Activated T-cell treated with anti-CD3 and anti-CD28 coated beads, Interleukin-2, amount 50 U/mL, for 72 hours (primary cell): ENCODE measurements at places on chromosomes 6 and 20. TPM values are rescaled to one million over a fixed set of nuclear protein-coding genes. Genes with fewer than 3 reads are reported as not detected.

TSHZ2 gene
- total RNA-seq, result 29.3 TPM

KLC4 gene
- total RNA-seq, result 37.4 TPM

APCDD1L gene
- total RNA-seq, result not detected

CDH26 gene
- 2.4 TPM for total RNA-seq

LST1 gene
- 27.0 TPM for total RNA-seq

CYP24A1 gene
- not detected for total RNA-seq

GATA5 gene
- not detected for total RNA-seq

SPTLC3 gene
- 2.0 TPM for total RNA-seq

DNA sequence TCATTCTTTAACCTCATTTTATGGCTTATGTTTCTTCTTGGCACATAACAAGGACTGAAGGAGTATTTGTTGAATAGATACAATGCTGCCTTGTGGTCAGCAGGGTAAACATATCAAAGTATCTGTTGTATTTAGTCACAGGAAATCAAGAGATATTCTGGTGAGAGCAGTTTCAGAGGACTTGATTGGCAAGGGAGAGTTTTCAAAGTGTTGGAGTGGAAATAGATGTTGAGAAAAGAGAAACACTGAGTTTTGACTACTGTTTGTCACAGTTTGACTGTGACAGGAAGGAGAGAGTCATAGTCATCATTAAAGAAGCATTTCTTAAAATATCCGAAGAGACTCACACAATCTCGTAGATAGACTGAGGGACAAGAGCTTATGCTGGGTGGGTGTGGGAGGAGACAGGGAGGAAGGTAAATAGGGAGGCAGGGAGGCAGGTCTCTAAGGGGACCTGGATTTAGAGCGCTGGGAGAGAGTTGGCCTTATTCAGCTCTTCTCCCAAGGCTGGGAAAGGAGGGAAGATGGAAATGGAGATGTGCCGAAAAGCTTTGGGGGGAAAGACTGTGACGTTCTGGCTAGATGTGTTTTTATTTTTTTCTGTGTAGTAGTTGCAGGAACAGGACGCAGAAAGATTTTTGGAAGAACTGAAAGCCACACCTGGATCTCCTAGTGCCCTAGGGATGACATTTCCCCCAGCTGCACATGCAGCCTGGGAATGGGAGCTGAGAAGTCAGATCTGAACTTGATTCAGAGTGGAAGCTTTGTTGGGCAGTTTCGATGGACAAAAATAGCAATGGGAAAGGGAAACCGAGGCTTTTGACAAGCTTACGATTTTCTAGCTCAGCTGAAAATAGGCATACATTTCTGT lies 65.0 kb upstream of the IFNGR1 start:
- no peak overlapping the region for H3K4me3 ChIP-seq
- no peaks in the 10 kb centered on the region for H3K36me3 ChIP-seq
- no peak overlapping the region for H3K27ac ChIP-seq
- H3K4me1 ChIP-seq, result peaks cover 22% of the 10 kb centered on the region

DNA sequence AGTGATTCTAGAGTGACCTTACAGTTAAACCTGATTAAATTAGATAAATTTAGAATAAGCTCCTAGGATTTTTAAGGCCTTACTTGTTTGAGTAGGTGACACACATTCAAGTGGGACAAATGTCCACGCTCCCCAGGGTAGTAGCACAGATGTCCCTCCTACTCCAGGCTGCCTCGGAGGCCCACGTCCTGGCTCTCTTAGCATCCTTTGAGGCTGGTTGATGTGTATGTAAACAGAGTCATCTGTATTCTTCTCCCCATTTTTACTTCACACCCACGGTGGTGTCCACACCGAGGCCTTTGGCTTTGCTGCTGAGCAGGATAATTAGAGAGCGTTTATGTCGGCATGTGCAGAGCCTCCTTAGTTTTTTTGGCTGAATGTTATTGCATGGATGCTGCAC lies 15.8 kb downstream of the ENTPD6 start:
- H3K4me1 ChIP-seq, result no peaks in the 10 kb centered on the region
- H3K27me3 ChIP-seq, result no peaks in the 10 kb centered on the region
- no peak for DNase-seq

GRCh38 chr6:12058172-12058961 lies 46.3 kb downstream of the HIVEP1 start:
- DNase-seq, result no peak
- no peak overlapping the region for H3K27ac ChIP-seq
- peaks cover 6% of the 10 kb centered on the region for H3K36me3 ChIP-seq
- no peaks in the 10 kb centered on the region for H3K27me3 ChIP-seq
- peaks cover 71% of the 10 kb centered on the region for H3K4me1 ChIP-seq

GRCh38 chr6:148837941-148838340 lies 91.1 kb downstream of the UST start:
- H3K36me3 ChIP-seq, result peaks cover 2% of the 10 kb centered on the region
- H3K4me3 ChIP-seq, result no peak overlapping the region
- H3K27ac ChIP-seq, result no peak overlapping the region
- no peak for DNase-seq
- peaks cover 8% of the 10 kb centered on the region for H3K27me3 ChIP-seq
- H3K4me1 ChIP-seq, result peaks cover 34% of the 10 kb centered on the region

DNA sequence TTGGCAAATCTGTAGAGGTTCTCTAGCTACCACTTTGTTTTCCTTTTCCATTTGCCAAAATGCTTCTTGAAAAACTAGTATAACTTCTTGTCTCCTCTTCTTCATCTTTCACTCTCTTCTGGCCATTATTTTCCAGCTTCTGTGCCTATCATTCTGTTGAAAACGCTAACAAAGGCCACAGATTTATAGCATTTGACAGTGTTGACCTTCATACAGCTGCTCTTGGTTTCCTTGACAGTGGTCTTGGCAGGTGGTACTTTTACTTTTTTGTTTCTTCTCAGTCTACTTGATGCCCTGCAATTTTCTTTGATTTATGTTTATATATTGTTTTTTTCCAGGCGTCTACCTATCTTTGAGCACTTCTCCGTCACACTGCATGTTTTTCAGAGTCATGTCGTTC lies 23.7 kb downstream of the TRMT11 start:
- peak overlapping the region; percentile 51 for H3K27ac ChIP-seq
- no peaks in the 10 kb centered on the region for H3K27me3 ChIP-seq
- DNase-seq, result no peak
- H3K36me3 ChIP-seq, result peaks cover 19% of the 10 kb centered on the region
- H3K4me1 ChIP-seq, result no peaks in the 10 kb centered on the region

GRCh38 chr6:122399055-122399347 lies 451 bp upstream of the HSF2 start:
- H3K4me1 ChIP-seq, result peaks cover 31% of the 10 kb centered on the region
- H3K27ac ChIP-seq, result peak overlapping the region; percentile 26
- H3K36me3 ChIP-seq, result peaks cover 1% of the 10 kb centered on the region
- H3K4me3 ChIP-seq, result peak overlapping the region; percentile 84
- no peaks in the 10 kb centered on the region for H3K27me3 ChIP-seq

DNA sequence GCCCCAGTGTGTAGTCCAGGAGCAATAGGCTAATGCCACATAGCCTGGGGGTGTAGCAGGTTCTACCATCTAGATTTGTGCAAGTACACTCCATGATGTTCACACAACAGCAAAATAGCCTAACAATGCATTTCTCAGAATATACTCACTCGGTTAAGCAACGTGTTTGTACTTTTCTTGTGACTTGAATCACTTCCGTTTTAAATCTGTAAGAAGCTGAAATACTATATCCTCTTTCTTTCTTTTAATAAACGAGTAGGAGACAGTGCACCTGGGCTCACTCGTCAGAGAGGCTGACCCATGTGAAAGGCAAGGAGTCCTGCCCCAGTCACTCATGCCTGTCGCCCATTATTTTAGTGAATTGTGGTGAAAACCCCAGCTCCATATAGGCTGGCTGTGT lies 201.6 kb downstream of the FOXA2 start:
- DNase-seq, result no peak
- H3K27me3 ChIP-seq, result no peaks in the 10 kb centered on the region
- H3K27ac ChIP-seq, result no peak overlapping the region
- no peaks in the 10 kb centered on the region for H3K36me3 ChIP-seq
- H3K4me1 ChIP-seq, result no peaks in the 10 kb centered on the region

DNA sequence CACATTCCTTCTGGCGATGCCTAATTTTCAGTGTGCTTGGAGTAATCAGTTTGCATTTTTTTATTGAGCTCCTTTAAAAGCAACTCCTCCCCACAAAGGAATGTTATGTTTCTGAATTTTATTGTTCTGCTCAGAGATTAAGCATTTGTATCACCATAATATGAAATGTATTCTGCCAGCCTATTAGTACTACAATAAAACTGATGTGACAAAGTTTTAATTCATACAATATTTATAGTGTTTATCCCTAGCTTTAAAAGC lies 236.9 kb upstream of the ASCC3 start:
- no peaks in the 10 kb centered on the region for H3K36me3 ChIP-seq
- no peaks in the 10 kb centered on the region for H3K4me1 ChIP-seq
- no peaks in the 10 kb centered on the region for H3K27me3 ChIP-seq

DNA sequence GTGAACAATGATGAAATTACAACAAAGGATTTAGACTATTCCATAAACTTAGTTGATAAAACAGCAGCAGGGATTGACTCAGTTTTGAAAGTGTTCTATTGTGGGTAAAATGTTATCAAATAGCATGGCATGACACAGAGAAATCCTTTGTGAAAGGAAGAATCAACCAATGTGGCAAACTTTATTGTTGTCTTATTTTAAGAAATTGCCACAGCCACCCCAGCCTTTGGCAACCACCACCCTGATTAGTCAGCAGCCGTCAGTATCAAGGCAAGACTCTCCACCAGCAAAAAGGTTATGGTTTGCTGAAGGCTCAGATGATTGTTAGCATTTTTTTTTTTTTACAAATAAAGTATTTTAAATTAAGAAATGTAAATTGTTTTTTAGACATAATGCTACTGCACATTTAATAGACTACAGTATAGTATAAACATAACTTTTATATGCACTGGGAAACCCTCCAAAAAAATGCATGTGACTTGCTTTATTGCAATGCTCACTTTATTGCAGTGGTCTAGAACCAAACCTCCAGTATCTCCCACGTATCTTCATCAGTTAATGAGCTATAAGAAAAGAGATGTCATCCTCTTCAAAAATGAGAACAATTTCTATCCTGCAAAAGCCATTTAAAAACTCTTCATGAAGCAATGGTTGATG lies 162.7 kb downstream of the SOBP start:
- no peaks in the 10 kb centered on the region for H3K36me3 ChIP-seq
- DNase-seq, result no peak
- H3K4me3 ChIP-seq, result no peak overlapping the region

GRCh38 chr20:57748601-57749130 lies 38.9 kb upstream of the PMEPA1 start:
- H3K27me3 ChIP-seq, result peaks cover 32% of the 10 kb centered on the region
- peak overlapping the region; percentile 80 for H3K4me3 ChIP-seq
- H3K27ac ChIP-seq, result peak overlapping the region; percentile 63
- H3K36me3 ChIP-seq, result peaks cover 2% of the 10 kb centered on the region

DNA sequence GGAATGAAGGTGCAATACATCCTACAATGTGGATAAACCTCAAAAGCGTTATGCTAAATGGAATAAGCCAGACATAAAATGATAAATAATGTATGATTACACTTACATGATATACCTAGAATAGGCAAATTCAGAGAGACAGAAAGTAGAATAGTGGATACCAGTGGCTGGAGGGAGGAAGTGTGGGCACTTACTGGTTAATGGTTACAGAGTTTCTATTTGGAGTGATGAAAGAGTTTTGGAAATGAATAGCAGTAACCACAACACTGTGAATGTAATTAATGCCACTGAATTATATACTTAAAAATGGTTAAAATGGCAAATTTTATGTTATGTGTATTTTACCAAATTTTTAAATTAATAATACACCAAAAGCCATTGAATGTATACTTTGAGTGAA lies 71.4 kb upstream of the CST7 start:
- no peaks in the 10 kb centered on the region for H3K36me3 ChIP-seq
- H3K4me3 ChIP-seq, result no peak overlapping the region
- H3K27ac ChIP-seq, result no peak overlapping the region
- no peak for DNase-seq
- H3K4me1 ChIP-seq, result no peaks in the 10 kb centered on the region
- H3K27me3 ChIP-seq, result no peaks in the 10 kb centered on the region

GRCh38 chr6:46796848-46797580 lies 3.8 kb downstream of the MEP1A start:
- DNase-seq, result no peak
- H3K4me1 ChIP-seq, result no peaks in the 10 kb centered on the region

DNA sequence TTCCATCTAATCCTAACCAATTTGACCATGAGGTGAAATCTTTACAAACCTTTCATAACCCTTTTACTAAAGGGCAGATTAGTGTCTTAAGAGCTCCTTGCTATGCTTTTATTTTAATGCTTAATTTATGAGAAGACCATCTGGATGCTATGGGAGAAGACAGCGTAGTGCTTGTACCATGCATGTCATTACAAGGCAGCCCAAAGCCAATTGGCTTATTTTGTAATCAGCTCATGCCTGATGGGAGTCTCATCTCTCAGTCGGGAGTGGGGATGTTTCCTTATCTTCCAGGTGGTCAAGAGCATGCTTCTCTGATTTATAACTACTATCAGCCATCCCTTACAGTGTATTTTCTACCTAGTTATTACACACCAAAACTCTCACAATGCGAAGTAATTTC lies 304.7 kb downstream of the FARS2 start:
- no peak overlapping the region for H3K4me3 ChIP-seq
- peaks cover 13% of the 10 kb centered on the region for H3K36me3 ChIP-seq
- no peaks in the 10 kb centered on the region for H3K27me3 ChIP-seq
